T follicular helper cell (primary cell): ENCODE measurements at places on chromosomes 1 and 21.

DNA sequence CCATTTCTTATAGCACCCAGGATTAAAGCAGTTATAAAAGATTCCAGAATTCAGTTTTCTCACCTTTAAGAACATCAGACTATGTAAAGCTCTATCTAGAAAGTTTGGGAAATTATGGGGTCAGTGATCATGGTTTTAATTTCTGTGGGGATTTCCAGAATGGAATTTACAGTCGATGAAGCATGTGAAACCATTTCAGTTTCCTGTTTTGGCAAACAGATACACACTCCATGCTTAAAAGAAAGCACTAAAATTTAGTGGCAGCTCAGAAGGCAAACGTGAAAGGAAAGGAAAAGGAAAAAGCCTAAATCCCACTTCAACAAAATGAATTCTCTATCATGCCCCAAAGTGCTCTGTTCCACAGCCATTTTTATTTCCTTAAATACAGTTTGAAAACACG lies 60.4 kb downstream of the FYB2 start:
- no peak for DNase-seq

DNA sequence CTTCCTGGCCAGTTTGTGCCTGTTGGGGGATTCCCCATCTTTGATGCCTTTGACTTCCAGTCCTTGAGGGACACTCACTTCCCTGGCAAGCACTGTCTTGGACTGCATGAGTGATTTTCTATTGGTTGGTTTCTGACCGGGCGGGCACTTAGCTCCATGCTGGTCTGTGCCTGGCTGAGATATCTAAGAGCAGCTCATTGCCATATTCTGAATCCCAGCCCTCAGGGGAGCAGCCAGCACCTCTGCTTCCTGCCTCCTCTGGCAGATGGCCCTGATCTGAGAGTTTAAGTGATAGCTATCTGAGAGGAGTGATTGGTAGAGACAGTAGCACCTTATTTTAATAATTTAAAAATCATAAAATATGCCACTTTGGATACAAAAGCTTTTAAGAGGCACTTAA lies 52.5 kb downstream of the DISC1 start:
- DNase-seq: no peak

GRCh38 chr21:25733859-25734653 lies 648 bp downstream of the ATP5PF start:
- DNase-seq: no peak

- DNase-seq: no peak
Measured at GRCh38 chr1:36764798-36765197, 269.5 kb downstream of the GRIK3 start.

- no peak for DNase-seq
Measured at GRCh38 chr1:27535386-27535785, 45.4 kb upstream of the WASF2 start.

GRCh38 chr21:15729674-15730483 lies at the start of gene USP25:
USP25 (plus strand) TSS chr21:15729982; CDS start chr21:15730394, 412 bp downstream.
- peak; percentile 87 for DNase-seq

DNA sequence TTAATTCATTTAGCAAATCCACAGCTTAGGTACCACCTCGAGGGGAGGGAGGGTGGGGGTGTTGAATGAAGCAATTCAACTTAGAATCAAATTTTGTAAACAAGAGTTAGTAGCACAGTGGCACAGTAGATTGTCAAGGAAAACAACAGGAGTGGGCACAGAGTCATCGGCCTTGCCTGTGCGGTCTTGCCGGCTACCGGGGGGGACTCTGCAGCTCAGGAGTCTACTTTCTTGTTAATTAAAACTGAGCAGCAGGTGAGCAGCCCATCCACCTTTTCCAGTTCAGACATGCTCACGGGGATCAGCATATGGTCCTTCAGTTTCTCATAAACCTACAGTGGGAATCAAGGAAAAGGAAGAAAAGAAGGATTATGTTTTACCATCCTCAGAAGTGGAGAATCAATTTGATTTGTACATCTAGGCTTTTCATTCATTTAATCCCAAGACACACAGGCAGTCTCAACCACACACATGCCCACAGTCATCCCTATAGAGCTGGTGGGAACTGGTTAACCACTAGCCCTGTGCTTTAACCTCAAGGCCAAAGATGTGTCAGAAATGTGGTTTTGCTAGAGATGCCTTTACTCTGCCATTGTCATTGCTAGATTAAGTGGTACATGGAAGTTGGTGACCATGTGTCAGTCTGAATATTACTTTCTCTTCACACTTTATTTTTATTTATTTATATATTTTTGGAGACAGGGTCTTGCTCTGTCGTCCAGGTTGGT lies 45.0 kb upstream of the BCL10 start:
- no peak for DNase-seq

GRCh38 chr1:108814343-108815125 lies 42.4 kb downstream of the AKNAD1 start:
- no peak for DNase-seq

DNA sequence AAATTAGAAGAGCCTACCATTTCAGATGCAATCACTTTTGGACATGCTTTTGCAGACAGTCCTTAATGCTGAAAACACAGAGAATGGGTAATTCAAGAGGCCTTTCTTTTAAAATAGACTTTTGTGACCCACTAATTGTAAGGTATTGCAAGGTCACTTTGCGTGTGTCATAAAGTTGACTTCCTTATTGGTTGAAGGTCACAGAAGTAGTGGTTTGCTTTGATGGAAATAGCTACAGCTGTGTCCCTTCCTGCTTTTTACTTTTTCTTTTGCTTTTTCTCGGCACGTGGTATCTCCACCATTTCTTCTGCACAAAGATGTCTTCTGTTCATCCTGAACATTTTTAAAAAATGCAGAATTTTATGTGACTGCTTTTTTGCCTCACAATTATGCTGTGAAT lies 146.8 kb downstream of the DYRK1A start:
- no peak for DNase-seq

DNA sequence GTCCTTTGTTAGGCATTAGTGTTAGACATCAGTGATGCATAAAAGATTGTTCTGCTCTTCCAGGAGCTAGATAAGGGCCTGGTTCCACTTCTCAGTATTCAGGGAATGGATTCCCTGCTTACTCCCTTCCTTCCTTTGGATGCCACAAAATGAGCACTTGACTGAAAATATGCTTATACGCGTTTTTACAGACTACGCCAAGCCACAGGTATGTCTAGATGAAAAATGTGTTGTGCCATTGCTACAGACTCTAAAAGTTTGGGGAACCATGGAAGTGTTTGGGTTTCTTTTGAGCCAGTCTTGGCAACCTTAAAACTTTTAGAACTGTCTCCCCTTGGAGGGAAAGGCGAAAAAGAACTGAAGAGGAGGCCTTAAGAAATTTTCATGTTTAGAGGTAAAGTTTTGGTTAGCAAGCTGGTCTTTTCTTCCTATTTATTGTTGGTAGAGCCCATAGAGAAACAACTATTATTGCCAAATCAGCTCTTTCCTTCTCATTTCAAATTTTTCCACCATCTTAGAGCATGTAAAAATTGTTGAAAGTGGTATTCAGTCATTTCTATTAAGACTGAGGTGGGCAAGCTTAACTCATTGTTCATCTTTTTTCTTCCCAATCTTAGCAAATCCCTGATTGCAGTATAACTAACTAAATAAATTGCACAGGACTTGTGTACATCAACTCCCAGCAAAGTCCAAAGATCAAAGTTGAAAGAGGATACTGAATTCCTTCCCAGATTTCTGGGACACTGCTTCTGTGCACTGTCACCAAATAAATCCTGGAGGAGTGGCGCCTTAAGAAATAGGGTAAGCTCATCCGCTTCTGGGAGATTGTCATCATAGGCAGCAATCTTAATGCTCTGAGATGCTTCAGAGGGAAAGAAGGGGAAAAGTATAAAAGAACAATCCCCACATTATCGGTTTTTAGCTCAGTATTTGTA lies 18.9 kb downstream of the FGGY start:
- DNase-seq: no peak

- peak; percentile 64 for DNase-seq
Measured at GRCh38 chr1:66335859-66336640, 197.9 kb upstream of the SGIP1 start.

- DNase-seq: no peak
Measured at GRCh38 chr1:201771466-201771865, 57.5 kb upstream of the IPO9 start.

- peak; percentile 89 for DNase-seq
Measured at GRCh38 chr1:155061381-155062150, 2.0 kb upstream of the EFNA4 start.

DNA sequence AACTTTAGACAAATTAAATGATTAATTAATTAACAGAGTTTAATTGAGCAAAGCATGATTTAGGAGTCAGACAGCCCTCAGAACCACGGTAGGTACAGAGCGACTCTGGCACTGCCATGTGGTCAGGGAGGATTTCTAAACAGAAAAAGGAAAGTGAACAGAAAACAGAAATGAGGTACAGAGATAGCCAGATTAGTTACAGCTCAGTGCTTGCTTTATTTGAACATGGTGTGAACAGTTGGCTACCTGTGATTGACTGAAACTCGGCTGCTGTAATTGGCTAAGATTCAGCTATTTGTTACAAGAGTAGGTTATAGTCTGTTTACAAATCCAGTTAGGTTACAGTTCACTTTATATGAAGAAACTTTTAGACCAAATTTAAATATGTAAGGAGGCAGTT lies 163.0 kb upstream of the TNR start:
- no peak for DNase-seq

DNA sequence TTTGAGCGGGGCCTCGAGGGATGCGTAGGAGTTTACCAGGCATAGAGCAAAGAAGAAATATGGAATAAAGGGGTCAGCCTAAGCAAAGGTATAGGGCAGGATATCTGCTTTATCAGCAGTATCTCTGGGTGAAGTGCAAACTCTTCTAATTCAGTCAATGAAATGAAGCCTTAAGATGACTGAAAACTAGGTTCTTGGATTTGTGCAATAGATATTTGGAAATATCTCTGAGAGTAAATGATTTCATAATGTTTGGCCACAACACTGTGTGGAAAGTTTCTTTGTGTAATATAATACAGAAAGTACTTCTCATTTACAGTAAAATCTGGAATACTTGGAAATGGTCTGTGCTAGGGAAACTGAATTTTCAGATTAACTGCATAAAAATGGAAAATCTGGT lies 26.1 kb downstream of the KCNJ15 start:
- no peak for DNase-seq

DNA sequence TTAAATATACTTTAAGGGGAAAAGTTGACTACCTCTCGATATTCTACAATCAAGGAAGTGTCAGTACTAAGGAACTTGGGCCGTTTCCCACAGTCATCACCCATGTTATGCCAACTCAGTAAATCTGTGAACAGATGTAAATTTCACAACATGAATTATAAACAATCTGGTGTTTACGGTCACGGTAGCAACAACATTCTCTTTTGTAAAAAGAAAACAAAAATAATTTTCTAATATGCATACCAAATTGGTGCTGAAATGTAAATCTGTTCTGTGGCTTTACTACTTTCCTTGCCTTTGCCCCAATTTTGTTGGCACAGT lies 1.2 kb downstream of the SH3GLB1 start:
- no peak for DNase-seq

DNA sequence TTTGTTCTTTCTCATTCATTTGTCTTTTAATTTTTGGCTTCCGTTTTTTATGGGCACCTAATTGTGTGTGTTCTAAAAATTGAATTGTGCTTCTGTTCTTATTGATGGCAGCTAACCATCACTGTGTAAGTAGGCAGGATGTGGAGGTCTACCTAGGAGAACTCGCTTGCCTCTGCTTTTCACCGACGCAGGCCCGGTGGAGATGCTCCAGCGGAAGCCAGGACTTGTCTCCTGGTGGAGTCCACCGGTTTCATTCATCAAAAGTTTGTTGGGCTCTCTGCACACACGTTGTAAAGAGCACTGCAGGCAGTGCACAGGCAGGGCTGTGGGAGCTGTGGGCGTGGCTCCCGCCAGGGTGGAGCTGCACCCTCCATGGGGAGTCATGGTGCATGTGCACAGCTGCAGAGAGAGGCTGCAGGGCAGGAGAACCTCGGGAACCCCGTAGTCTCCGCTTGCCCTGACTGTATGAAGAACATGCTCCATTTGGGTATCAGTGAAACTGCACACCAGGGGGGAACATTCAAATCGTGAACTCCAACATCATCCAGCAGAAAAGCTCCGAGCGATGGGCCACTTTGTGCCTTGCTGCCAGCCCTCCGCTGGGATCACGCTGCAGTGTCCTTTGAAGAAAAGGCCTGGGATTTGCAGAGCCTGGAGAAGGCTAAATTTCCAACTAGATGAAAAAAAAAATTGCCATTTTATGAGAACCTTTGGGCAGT lies 6.0 kb upstream of the C1orf174 start:
- DNase-seq: no peak

DNA sequence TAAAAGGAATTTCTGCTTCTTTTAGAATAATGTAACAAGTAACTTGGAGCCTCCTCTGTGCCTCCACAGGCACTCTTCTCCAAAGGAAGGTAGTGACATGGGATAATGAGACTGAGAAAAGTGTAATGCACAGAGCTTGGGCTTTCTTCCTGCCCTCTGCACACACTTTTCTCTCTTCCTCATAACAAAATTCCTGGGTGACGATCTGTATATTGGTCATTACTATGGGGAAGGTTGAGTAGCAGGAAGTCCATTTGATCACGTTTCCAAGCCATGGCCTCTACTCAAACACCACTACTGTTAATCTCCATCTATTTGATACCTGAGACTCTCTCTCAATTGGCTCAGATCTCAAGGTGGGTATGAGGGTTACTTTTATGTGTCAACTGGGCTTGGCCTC lies 113.9 kb downstream of the GRIK1 start:
- no peak for DNase-seq

DNA sequence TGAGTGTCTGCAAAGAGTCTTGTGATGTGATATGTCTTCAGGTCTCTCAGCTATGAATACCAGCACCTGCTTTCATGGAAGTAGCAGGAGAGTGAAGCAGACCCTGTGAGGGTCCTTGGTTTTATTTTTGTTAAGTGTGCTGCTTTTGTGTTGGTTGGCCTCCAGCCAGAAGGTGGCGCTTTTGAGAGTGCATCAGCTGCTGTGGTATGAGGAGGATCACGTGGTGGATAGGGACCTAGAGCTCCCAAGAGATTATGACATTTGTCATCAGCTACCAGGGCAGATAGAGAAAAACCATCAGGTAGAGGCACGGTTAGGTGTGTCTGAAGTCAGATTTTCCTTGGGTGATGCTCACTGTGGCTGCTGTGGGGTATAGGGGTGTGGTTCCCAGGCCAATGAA lies 1232.1 kb downstream of the MRPL39 start:
- DNase-seq: no peak
